Hematopoietic multipotent progenitor cell treated with erythropoietin and hydrocortisone succinate and interleukin-3 and kit ligand, for 8 days (in vitro differentiated cells): ENCODE measurements at places on chromosomes 4 and X.

- DNase-seq = no peak
Measured at GRCh38 chr4:172945611-172946010, 223.0 kb upstream of the GALNT7 start.

DNA sequence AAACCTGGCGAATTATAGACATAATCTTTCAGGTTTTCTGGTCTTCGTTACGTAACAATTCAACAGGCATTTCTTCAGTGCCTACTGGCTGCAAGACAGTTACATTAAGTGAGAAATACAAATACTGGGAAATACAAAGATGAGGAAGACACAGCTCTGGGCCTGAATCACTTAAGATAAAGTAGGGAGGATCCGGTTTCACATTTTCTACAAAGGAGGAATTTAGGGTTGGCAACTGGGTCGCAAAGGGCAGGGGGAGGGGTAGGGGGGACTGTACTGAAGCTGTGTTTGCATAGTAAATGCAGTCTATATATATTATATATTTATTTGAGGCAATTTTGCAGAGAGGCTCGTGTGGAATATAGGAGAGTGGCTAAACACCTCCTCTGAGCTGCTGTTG, 107.4 kb downstream of the MAML3 start:
- peak; percentile 42 for DNase-seq

DNA sequence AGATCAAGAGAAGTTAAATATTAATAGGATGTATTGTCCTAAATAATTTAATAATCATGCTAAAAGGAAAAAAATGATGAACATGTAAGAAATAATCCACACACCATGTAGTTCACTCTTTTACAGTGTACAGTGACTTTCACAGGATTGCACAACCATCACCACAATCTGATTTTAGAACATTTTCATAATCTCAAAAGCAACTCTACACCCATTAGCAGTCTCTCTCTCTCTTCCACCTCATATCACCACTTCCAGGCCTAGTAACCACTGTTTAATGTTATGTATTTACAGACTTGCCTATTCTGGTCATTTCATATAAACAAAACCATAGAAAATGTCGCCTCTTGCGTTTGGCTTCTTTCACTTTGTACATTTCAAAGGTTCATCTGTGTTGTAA, 153.4 kb downstream of the FSTL5 start:
- no peak for DNase-seq

GRCh38 chr4:37998226-37998625, 38.0 kb downstream of the PTTG2 start:
- no peak for DNase-seq

DNA sequence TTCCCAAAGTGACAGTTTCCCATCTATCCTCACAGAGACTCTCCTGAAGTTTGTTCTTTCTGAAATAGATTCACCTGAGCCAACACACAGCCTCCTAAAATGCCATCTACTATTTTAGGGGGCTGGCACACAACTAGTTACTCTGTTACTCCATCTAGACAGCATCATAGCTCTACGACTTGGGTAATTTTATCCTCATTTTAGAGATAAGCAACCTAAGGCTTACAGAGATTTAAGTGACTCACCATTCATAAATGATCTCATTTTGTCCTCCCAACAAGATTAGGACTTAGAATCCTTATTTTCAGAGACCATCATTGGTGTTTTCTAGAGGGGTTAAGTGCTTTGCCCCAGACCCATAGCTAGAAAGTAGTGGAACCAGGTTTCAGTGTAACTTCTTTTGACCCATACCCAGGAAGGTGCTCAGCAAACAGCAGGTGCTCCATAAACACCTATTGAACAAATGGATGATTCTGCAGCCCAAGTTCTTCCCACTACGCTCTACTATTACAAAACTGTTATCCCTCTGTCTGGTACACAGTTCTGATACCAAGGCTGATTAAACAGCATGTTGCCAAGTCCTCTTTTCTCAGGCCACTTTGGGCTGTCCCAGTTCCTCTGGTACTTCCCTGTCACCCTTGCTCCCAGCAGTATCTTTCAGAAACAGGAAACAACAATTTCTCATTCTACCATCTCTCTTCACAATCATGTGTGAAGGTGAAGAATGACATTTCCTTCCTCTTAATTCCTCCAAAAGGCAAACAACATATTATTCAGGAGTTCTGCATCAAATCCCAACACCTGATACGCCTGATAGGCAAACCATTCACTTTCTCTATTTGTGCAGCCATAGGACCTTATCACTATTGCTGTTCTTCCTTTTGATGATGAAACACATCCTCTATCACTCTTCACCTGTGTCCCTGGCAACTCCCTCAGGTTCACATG, 304.7 kb upstream of the TAPT1 start:
- DNase-seq = no peak

DNA sequence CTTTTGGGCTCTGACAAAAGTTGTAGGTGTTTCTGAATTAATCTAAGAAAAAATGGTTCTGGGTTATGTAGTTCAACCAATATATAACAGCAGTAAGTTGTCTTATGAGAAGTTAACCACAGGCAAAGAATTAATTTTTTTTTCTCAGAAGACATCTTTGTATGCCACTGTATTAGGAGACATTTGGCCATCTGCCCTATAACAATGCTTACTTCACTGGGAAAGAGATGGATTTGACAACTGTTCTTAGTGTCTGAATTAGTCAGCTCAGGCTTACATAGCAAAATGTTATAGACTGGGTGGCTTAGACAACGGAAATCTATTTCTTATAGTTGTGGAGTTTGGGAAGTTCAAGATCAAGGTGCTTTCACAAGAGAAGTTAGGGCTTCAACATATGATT, 508.1 kb downstream of the STIM2 start:
- DNase-seq = no peak

GRCh38 chr4:19063662-19064061, 1042.1 kb upstream of the LCORL start:
- no peak for DNase-seq
